ENCODE measurements at places on chromosomes 2 and 18.

- DNase-seq: no peak
Observed at GRCh38 chr2:16609786-16610185, 55.8 kb downstream of the CYRIA start.

DNA sequence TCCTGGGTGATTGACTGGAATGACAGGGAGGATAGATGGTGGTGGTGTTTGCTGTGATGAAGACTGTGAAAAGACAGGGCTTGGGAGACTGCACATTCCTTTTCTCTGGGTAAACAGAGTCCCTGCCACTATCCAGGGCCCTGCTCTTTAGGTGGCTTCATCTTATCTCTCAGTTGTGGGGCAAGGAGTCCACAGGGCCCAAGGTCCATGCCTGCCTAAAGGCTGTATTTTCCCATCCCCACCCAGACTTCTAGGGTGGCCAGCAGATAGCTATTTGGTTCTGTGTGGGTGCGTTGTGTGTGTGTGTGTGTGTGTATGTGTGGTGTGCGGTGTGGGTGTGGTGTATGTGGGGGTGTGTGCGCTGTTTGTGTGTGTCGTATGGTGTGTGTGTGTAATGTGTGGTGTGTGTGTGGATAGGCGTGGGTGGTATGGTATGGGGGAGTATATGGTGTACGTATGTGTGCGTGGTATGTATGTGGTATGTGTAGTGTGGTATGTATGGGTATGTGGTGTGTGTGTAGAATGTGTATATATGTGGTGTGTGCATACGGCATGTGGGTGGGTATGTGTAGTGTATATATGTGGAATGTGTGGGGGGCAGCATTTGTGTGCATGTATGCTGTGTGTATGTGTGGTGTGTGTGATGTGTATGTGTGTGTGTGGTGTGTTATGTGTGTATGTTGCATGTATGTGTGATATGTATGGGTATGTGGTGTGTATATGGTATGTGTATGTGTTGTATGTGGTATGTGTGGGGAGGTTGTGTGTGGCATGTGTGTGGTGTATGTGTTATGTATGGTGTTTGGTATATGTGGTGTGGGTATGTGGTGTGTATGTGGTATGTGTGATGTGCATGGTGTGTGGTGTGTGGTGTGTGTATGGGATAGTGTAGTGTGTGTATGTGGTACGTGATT lies 10.5 kb upstream of the XRCC5 start:
- DNase-seq: no peak

- no peak for DNase-seq
Observed at GRCh38 chr2:147320146-147320545, 524.7 kb upstream of the ACVR2A start.

GRCh38 chr2:189258616-189259365 lies 79.2 kb upstream of the COL5A2 start:
- DNase-seq: no peak

DNA sequence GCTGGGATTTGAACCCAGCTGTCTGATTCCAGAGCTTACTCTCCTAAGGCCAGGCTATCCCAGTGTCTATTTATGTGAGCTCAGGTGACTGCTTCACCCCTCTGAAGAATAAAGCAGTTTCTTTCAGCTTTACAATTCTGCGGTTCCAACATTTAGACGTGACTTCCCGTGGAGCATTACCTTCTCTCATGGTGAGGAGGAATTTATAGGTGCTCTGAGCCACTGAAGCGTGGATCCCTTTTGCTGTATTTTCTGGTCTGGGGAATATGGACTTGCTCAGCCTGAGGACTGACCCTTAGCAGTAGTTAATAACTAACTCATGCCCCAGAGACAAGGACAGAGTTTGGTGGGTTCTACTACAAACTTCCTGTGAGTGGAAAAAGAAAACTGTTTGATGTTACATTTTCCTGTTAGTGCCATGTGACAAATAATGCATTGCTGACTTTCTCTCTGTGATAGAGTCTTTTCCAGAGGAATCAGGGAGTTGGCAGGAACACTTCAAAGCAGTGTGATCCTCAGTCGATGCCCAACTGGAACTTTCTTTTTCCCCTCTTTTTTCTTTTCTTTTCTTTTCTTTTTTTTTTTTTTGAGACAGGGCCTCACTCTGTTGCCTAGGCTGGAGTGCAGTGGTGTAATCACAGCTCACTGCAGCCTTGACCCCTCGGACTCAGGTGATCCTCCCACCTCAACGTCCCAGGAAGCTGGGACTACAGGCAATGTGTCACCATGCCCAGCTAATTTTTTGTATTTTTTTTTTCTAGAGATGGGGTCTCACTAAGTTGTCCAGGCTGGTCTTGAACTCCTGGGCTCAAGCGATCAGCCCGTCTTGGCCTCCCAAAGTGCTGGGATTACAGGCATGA lies 21.9 kb downstream of the CASP10 start:
- DNase-seq: no peak

- no peak for DNase-seq
Observed at GRCh38 chr2:164662868-164663631, 41.8 kb upstream of the GRB14 start.

DNA sequence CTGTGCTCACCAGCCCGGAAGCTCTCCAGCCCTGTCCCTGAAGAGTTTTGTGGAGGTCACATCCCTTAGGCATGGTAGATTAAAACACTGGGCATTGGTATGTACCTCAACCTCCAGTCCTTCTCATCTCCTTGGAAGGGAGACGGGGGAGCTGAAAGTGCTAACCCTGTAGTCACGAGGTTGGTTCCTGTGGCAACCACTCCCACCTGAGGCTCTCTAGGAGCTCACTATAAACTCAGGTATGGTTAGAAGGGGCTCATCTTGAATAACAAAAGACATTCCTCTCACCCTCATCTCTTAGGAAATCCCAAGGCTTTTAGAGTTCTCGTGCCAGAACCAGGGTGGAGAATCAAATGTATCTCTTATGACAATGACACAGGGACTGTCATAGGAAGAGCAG lies 43.0 kb upstream of the MGAT4A start:
- no peak for DNase-seq

DNA sequence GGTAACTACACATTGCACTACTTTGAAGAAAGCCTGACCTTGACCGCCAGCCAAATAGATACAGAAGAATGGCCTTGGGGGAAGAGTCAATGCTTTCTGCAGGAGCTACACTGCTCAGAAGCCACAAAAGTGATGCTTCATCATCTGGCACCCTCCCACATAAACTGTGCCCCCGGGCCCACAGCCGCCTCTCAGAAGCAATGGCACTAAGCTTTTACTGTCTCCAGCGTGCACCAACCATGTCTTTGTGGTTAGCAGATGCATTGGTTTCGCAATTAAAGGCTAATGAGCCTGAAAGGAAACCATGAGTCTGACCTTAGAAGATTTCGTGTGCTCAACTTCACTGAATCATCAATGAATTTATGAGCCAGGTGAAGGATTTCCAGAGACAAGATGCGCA lies 209.4 kb upstream of the TRIB2 start:
- DNase-seq: no peak

DNA sequence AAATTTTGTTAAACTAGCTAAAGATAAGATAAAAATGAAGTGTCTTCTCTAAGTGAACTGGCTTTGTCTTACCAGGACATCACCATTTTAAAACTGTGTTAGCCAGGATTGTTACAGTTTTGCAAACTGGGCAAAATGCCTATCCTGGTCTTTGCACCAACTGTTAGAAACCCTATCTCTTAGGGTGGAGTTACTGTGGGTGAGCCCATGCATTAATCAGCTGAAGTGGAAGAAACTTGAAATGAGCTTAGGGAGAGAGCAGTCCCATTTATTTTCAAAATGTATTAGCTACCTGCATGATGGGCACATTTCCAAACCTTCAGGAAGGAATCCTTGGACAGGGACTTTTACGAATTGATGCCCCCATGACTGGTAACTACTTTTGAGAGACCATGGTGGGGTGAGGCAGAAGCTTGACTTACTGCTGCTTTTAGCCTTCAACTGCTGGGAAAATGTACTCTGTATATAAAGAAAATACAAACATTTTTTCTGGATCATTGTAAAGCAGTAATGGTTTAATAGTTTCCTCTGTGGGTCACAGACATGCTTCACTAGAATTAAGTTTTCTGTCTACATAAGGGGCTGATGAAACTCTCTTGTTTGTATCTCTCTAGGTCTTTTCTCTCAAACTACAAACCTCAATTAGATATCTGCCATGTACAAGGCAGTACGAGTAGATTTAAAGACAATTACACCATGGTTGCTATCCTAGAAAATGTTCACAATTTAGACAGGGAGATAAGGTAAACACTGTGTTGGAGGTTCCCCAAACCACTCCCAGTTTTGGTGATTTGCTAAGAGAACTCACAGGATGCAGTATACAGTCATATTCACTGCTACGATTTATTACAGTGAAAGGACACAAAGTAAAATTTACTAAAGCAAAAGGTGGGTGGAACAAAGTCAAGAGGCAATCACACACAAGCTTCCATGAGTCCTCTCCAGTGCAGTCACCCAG lies 321.4 kb upstream of the MMADHC start:
- DNase-seq: no peak

- DNase-seq: no peak
Observed at GRCh38 chr2:237322564-237322963, 91.4 kb downstream of the COL6A3 start.

- DNase-seq: no peak
Observed at GRCh38 chr2:205610437-205610836, 71.9 kb upstream of the NRP2 start.

DNA sequence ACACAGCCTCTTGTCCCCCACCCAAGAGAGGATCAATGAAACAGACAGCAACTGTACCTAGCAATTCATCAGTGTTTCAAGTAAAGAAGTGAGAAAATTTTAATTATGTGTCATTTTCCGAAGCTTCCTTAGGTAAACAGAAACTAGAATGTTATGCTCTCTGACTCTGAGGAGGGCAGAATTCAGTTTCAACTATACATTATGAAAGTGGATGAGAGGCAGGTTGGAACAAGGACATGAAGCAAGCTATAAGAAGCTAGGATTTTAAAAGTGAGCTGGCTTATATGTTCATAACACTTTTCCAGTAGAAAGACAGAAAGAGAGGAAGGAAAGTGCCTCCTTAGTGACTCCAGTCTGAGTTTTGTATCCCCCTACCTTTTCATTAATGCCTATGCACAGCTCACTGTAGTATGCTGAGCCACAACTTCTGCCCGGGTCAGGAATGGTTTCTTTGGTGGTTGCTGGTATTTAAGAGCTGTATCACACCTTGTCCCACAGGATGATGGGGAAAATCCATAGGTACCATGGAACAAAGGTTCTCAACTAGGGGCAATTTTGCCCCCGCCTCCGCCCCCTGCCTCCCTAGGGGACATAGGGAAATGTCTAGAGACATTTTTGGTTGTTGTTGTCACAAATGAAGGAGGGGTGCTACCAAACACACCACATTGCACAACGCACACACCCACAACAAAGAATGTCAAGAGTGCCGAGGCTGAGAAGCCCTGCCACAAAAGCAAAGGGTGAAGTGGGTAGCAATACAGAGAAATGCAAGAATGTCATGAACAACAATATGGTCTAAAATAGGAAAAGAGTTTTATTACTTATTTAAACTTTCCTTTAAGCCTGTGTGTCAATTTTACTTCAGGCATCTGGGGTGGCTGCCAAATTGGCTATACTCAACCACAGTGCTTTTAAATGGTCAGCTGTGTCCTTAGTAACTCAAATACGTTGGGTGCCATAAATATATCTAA lies 161.0 kb upstream of the ZFP36L2 start:
- DNase-seq: no peak

GRCh38 chr2:213119061-213119809 lies 32.2 kb downstream of the IKZF2 start:
- no peak for DNase-seq

DNA sequence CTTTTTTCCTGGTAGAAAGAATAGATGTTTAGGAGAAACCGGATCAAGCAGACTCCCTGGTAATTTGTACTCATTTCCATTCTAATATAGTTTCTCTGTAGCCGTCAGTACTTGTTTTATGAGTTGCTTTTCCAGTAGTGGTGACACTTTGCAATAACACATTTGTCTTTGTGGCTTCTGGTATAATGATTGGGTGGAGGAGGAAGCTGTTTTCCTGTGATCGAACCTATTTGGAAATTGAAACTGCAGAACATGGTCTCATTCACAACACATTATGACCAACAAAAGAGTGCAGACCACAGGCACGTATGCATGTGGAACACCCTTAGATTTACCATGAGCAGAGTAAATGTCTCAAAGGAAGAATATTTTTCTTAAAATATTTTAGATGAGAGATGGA lies 7.6 kb upstream of the SERPINB12 start:
- no peak for DNase-seq

DNA sequence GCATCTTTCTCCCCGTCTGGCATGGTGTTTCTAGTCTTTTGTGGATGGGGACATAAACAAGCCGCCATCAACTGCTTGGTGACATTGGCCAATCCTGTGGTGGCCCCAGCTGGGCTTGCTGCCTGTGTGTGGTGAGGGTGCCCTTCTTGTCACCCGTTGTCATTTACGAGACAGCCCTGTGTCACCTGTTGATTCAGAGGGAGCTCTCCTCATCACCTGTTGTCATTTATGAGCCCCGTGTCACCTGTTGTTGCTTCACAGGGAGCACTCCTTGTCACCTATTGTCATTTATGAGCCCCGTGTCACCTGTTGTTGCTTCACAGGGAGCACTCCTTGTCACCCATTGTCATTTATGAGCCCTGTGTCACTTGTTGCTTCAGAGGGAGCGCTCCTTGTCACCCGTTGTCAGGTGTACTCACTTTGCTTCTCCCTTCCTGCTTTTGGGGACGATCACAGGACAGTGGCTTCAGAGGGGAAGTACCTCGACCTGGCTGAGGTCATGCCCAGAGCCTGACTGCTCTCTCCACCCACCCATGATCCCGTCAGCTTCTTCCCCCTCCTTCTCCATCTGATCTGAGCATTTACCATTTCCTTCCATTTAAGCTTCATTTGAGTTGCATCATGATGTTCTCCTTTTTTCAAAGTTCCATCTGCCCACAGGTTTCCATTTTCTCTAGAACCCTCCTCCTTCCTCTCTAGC lies 29.1 kb downstream of the HPCAL1 start:
- no peak for DNase-seq

- no peak for DNase-seq
Observed at GRCh38 chr2:49693961-49694360, 539.6 kb upstream of the FSHR start.

DNA sequence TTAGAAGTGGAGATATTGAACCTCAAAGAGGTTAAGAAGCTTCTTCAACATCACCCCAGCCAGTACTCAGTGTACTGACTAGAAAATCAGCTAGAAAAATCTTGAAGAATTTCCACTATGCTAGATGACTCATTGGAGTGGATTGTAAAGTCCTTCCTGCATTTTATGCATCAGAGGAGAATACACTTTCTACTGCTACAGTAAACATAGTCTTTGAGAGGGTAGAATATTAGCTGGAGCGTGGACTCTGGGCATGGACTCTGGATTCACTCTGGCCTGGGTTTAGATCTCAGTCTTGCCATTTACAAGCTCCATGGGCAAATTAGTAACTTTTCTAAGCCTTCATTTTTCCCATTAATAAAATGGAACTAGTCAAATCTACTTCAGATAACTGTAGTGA lies 215.9 kb downstream of the IRS1 start:
- no peak for DNase-seq

GRCh38 chr2:33166287-33166881 lies 219.6 kb downstream of the LTBP1 start:
- DNase-seq: no peak

- no peak for DNase-seq
Observed at GRCh38 chr2:82697231-82697630, 1761.8 kb downstream of the SUCLG1 start.
